ENCODE measurements at places on chromosomes 16 and 17.

GRCh38 chr16:49788986-49789385 is 66.9 kb downstream of the ZNF423 start:
- DNase-seq, result no peak

GRCh38 chr17:58172369-58173071 is 5.7 kb downstream of the OR4D2 start:
- DNase-seq, result no peak

GRCh38 chr17:40598301-40598618 is 33.0 kb upstream of the CCR7 start:
- no peak for DNase-seq

DNA sequence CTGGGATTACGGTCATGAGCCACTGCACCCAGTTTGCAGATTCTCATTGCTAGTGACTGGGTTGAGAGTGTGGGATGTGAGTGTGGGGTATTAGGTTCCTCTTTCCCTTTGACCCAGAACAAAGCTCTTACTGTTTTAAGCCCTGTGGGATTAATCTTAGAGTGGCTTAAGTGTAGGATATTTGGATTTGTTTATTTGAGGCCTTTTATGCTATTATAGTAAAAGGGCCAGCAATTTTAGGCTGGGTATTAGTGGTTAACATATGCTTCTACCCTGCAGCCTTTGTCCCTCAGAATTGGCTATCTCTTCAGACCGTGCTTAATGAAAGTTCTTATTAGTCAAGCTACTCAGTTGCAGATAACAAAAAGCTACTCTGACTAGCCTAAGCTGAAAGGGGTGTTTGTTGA is 3.2 kb downstream of the SGF29 start:
- no peak for DNase-seq

DNA sequence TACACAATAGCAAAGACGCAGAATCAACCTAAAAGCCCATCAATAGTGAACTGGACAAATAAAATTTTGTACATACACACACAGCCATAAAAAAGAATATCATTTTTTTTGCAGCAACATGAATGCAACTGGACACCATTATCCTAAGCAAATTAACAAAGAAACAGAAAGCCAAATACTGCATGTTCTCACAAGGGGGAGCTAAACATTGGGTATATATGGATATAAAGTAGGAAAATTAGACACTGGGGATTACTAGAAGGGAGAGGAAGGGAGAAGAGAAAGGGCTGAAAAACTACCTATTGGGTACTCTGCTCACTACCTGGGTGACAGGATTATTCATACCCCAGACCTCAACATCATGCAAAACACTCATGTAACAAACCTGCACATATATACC is 28.2 kb downstream of the ADAMTS18 start:
- no peak for DNase-seq
